HTR-8/SVneo (cell line): ENCODE measurements at places on chromosomes 7 and 10.

DNA sequence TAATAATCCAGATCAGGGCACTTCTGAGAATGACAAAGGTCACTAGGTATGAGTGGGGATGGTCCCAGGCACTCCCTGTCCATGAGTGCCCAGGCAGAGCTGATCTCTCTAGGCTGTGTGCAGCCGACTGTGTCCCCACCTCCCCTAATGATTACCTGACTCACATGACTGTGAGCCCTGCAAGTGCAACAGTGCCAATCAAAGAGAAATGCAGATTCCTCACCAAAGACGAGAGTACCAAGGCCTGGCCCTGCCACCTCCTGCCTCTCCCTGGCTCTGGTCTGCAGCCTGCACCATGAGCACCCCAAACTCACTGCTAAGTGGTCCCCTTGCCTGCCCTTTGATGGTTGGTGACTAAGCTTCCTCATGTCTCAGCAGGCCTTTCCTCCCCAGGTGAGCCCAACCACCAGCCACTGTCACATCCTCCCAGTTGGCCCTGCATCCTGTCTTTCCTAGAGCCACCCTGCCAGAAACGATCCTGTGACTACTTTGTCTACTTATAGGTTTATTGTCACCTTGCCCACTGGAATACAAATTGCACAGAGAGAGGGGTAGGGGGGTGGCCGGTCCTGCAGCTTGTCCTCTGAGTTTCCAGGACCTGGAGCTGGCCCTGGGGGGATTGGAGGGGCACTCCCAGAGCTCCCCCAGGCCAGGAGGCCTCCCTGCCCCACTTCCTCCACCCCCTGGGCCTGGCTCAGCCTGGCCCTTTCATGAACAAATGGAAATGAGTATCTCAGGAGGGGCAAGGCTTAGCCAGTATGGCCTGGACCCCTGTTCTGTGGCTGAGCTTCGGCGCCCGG is 22.4 kb upstream of the GDF10 start:
- no peak for DNase-seq

DNA sequence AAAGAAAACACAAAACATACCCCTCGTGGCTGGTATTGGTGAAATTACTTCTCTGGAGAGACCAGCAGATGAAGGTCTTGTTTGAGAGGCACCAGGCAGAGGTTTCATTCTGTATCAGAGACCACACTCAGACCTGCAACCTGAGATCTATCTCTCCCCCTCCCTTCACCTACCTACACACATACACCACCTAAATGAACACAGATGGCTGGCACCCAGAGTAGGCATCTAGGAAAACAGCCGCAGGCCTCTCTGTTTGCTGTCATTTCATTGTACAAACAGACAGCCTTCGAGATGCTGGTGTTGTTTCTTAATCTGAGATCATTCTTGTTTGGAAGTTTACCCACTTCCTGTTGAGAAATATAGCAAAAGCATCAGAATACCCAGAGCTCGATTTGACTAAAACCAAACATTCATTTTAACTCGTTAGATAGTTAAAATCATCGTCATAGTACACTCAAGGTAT is 173.9 kb upstream of the SLC25A13 start:
- DNase-seq, result no peak

DNA sequence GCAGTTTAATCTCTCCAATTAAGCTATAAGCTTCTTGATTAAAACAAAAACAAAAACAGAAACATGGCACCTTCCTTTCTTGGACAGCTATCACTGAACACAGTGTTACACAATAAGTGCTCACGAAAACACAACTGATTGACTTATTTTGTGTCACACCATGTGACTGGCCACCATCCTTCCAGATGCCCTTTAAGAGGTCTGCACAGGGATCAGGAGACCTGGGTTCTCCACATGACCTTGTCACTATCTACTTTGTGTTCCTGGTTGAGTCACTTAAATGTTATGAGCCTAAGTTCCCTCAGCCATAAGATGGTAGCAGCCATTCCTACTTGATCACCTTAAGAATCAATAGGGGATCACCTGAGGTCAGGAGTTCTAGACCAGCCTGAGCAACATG is 120.1 kb downstream of the HIPK2 start:
- DNase-seq, result no peak

- DNase-seq, result no peak
These were observed 40.3 kb downstream of the CELF2 start for GRCh38 chr10:11057994-11058393.

GRCh38 chr7:100726996-100727761 is 6.2 kb upstream of the ZAN start:
- no peak for DNase-seq

DNA sequence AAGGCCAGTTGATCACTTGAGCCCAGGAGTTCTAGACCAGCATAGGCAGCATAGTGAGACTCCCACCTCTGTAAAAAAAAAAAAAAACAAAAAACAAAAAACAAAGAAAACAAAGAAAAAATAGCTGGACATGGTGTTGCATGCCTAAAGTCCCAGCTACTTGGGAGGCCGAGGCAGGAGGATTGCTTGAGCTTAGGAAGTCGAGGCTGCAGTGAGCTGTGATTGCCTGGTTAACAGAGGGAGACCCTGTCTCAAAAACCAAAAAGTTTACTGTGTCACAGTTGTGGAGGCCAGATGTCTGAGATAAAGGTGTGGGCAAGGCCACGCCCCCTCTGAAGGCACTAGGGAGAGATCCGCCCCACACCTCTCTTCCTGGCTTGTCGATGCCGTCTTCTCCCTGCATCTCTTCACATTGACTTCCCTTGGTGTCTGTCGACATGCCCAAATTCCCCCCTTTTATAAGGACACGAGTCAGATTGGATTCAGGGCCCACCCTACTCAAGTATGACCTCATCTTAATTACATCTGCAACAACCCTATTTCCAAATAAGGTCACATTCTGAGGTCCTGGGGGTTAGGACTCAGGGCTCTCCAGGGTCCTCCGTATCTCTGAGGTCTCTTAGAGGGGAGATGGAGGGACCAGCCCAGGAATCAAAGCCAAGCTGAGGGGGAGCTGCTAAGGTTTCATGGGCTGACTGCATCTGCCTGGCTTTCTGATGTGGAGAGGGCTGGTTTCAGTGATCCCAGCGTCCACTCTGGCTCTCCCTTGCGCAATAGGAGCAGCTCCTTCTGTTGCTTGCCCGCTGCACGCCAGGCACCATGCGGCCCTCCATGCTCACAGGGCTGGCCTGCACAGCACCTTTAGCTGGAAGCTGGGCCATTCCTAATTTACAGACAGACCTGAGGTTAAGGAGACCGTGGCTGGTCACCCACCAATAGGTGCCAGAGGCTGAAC is 23.1 kb downstream of the AGAP3 start:
- no peak for DNase-seq

GRCh38 chr7:38276096-38276877 is 2.9 kb upstream of the TARP start:
- DNase-seq, result no peak

GRCh38 chr10:1150638-1150955 is 94.4 kb downstream of the WDR37 start:
- DNase-seq, result no peak

GRCh38 chr10:76882245-76882644 is 755.4 kb downstream of the KCNMA1 start:
- no peak for DNase-seq

GRCh38 chr10:22700489-22700888 is 13.9 kb downstream of the PIP4K2A start:
- no peak for DNase-seq

DNA sequence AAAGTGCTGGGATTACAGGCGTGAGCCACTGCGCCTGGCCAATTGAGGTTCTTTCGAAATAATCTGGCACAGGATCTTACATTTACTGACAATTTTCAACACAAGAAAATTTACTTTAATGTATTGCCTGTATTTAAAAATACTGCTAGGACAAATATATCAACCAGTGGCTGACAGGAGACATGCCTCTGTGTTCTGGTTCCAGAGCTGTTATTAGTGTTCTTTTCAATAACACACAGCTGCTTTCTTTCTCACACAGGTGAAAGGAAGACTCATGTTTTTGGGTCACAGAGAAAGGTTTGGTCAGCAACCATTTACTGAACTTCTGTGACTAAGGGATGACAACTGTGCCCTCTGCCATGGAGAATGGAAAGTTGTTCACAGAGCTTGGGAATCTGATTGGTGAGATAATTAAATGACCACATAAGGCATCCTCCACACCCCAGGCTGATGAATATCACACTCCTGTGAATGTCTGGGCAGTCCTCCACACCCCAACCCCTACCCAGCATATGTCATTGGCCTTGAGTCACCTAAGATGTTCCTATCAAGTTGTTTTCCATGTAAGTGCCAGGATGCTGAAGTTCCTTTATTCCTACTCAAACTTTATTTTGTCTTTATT is 180.1 kb downstream of the RAPGEF5 start:
- no peak for DNase-seq

DNA sequence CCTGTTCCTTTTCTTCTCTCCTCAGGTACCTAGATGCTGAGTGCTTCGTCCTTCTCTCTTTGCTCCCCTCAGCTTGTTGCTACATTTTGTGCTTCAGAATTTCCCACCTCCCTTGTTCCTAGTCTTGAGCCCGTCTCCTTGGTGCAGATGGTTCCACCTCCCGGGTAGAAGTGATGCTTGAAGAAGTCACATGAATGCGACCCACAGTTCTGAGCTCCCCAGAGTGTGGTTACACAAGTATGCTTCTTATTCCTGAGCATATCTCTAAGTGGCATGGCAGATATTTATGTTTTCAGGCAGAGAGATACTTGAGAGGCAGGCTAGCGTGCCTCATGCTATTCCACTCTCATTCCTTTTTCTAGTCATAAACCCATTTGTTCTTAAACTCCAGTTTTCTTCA is 34.0 kb downstream of the INPP5F start:
- DNase-seq, result no peak

DNA sequence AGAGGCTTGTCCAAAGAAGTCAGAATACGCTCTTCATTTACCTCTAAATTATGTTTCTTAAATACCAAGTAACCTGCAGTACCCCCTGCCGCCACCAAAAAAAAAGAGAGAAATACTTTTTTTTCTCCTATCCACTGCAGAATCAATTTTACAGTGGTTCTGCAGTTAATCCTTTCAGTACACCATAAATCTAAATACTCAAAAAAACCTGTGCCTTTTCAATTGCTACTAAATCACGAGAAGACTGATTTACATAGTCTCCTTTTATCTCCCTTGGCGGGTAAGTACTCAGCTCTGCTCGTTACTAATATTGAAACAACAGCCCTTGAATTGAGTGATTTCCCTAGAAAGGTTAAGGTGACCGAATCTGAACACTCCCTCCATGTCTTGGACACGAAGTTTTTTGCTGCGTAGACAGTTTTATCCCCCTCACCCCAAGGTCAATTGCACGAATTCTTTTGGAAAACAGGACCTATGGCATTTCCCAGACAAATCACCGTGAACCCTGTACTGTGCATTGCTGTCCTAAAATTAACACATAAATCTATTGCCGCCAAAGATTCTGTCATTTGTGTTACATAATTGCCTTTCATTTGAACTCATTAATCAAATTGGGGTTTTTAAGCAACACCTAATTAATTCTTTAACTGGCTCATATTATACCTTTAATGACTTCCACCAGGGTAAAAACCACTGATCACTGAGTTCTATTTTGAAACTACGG is 512 bp upstream of the VIM start:
- DNase-seq, result no peak

DNA sequence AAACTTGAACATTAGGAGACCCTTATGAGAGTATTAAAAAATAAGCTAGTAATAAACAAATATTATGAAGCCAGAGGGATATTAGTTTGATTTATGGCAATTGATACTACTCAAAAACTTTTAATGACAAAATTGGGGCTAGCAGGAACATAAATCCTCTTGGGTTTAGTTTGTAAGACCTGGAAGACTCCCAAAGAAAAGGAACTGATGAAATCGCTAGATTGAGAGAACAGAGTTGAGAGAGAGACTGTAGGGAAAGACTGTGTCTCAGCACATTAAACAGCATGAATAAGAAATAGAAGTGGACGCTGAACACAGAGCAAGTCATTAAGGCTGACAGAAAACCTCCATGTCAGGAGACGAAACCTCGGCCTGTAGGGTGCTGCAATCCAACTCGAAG is 56.4 kb downstream of the ICA1 start:
- DNase-seq, result no peak

- DNase-seq, result no peak
These were observed 70.3 kb downstream of the CALML3 start for GRCh38 chr10:5595095-5595494.

- no peak for DNase-seq
These were observed 17.6 kb upstream of the IMPDH1 start for GRCh38 chr7:128427289-128427891.

- no peak for DNase-seq
These were observed 14.3 kb upstream of the PRKAG2 start for GRCh38 chr7:151891182-151891581.

GRCh38 chr10:51932530-51932929 is 233.1 kb upstream of the CSTF2T start:
- no peak for DNase-seq

DNA sequence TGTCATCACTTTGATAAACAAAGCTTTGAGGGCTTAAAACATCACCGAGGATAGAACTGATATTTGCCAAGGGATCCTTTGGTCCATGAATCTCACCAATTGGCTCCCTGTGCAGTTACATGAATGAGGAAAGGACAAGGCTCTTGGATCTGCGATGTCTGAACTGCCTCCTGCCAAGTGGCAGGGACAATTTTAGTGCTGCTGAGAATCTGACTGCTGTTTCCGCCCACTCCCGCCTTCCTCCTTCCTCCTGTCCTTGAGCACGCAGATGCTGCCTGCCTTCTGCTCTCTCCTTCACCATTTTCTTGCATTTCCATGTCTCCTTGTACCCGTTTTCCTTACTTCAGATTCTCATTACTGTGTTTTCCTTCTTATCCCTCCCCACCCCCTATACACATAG is 26.8 kb upstream of the ITPRID1 start:
- no peak for DNase-seq

DNA sequence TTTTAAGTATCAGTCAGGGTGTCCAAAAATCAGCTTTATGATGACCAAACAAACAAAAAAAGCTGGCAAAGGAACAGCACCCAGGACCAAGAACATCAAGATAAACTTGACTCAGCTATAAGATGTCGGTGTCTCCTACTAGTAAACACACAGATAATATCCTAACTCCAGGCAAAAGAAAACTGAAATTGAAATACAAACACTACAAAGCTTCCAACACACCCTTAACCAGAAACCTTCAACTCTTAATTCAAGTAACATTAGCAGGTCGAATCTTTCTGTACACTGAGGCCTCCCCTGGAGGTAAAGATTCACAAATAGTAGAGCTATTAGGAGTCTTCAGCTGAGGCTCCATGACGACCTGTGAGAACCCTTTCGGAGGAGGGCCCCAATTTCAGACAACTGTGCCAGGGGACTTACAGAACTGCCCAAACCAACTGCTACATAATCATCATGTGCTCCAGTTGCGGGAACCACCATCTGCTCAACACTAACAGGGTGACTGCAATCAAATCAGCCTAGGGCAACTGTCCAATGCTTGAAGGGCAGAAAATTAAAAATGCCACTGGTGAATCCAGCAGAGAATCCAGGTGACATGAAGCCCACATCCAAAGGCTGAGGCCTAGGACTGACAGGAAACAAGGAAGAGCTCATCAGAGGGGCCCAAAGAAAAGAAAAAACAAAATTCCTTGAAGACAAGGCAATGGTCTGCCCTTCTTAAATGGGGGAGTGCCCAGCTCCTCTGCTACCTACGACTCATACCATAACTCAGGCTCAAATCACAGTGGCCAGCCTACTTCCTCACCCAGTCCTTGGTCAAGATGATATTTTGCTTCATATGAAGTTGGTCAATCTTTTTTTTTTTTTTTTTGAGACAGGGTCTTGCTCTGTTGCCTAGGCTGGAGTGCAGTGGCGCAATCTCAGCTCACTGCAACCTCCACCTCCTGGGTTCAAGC is 20.0 kb downstream of the XPNPEP1 start:
- peak; percentile 25 for DNase-seq

- no peak for DNase-seq
These were observed 683.1 kb downstream of the NRG3 start for GRCh38 chr10:82558014-82558607.

- no peak for DNase-seq
These were observed 89.7 kb upstream of the FAM20C start for GRCh38 chr7:102721-103120.
